Pancreas (tissue), 10 donors: ENCODE measurements at places on chromosomes 4 and X. TPM values are rescaled to one million over a fixed set of nuclear protein-coding genes. Genes with fewer than 3 reads are reported as not detected.

- no peak for DNase-seq
Observed at GRCh38 chr4:5888222-5889001, 4.5 kb downstream of the CRMP1 start.

DNA sequence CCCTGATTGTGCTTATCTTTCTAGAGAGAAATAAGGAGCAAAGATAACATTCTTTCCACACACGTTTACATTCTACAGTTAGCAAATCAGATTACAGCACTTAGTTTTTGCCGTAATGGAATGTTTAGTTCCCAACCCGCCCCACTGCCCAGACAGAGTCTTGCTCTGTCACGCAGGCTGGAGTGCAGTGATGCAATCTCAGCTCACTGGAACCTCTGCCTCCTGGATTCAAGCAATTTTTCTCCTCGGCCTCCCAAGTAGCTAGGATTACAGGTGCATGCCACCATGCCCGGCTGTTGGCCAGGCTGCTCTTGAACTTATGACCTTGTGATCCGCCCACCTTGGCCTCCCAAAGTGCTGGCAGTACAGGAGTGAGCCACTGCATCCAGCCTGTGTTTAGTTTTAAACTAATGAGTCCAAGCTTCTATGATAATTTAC lies 8.4 kb upstream of the PRPS1 start:
- DNase-seq: no peak

DNA sequence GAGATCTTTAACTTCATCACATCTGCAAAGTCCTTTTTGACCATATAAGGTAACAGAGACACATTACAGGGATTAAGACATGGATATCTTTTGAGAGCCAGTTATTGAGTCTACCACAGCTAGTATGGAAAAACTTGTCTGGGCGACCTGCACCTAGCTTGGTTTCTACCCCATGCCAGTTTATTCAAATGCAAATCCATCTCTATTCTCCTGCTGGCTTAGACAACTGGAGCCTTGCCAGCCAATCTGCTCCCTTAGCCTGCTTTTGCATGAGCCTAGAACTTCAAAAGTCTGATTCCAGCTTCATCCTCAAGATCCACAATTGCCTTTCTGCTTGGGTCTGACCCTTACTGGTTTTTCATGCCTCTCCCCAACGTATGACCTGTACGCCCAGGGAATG lies 212.0 kb upstream of the AFF2 start:
- DNase-seq: no peak

DNA sequence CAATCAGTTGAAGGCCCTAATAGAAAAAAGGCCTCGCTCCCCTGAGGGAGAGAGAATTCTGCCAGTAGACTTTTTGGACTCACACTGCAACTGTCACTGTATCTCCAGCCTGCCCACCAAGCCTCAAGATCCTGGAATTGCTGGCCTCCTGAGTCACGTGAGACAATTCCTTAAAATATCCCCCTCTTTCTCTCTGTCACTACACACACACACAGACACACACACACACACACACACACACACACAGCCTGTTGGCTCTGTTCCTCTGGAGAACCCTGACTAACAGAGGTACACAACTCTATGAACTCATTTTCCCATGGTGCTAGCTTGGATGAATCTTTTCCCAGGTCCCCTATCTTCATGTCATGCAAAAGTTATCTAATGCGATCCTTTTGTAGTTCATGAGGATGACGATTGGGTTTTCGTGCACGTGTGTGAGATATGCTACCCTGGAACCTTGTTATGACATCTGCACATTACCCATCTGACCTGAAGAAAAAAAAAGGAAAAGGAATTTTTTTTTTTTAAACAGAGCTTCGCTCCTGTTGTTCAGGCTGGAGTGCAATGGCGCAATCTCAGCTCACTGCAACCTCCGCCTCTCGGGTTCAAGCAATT lies 13.7 kb downstream of the CLRN2 start:
- no peak for DNase-seq

GRCh38 chr4:126691797-126692196 lies 941.0 kb upstream of the INTU start:
- DNase-seq: no peak

- DNase-seq: no peak
Observed at GRCh38 chr4:24923550-24923949, 10.7 kb upstream of the CCDC149 start.

GRCh38 chr4:88705223-88705622 lies 7.6 kb upstream of the NAP1L5 start:
- no peak for DNase-seq

- peak; percentile 38 for DNase-seq
Observed at GRCh38 chrX:67543818-67544217, at the start of gene AR. Gene AR (plus strand): TSS chrX:67544021. CDS start chrX:67545147, 1,126 bp downstream.

DNA sequence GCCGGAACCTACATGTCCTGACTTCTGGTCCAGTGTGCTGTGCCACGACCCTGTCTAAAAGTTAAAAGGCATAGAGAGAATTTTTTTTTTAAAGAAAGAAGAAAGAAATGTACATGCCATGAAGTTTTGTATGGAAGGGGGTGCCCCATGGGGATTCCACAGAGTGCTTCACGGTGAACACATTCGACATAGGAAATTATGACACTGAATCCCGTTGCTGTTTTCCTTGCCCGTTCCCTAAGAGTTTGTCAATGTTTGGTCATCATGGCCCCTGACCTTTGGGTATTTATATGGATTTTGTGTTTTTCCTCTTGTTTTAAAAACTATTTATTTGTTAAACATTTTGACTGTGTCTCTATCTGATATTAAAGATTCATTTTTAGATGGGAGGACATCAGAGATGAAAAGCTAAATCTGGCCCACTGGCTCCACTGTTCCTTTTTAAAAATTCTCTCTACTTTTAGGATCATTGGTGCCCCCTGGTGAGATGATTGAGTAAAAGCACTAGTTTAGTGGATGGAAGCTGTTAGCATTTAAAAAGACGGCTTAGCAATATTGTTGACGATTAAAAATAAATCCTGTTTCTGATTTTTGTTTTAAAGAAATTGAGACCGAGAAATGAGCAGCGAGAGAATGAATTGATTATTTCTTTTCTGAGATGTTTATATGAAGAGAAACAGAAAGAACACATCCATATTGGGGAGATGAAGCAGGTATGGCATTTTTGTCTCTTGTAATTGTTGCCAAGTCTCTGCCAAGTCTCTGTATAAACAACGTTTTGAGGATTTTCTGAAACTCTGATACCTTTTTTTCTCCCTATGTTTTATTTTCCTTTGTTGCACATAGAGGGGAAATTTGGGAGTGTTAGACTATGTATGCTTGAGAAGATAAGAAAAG lies 75.0 kb downstream of the PTTG2 start:
- DNase-seq: no peak

- no peak for DNase-seq
Observed at GRCh38 chr4:8391972-8392371, 48.6 kb downstream of the ACOX3 start.

DNA sequence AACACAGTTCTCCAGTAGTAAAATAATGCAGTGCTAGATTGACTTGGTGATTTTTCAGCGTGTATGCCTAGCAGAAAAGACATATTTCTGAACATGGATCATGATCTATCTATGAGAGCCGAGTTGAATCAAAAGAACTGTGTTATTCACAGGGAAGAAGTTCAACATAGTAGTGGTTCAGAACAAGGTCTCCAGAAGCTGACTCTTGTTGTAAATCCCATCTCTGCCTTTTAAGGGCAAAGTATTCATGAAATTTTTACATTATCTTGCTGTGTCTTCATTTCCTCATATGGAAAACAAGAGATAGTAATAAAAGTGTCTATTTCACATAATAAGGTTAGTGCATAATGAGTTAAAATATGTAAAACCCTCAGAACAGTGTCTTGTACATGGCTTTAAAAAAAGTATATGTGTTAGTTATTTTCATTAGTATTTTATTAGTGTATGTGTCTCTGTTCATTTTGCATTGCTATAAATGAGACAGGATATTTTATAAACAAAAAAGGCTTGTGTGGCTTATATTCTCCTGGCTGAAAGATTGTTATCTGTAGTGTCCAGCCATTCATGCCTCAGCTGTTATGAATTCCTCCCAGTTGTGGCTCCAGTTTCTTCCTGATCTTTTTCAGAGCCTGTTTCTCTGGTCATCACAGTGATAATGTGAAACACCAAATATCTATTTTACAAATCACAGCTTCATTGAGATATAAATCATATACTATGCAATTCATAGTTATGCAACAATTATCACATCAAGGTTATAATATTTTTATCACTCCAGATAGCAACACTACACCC lies 1351.2 kb downstream of the STIM2 start:
- no peak for DNase-seq

- no peak for DNase-seq
Observed at GRCh38 chrX:23981711-23982110, 45.3 kb downstream of the KLHL15 start.

DNA sequence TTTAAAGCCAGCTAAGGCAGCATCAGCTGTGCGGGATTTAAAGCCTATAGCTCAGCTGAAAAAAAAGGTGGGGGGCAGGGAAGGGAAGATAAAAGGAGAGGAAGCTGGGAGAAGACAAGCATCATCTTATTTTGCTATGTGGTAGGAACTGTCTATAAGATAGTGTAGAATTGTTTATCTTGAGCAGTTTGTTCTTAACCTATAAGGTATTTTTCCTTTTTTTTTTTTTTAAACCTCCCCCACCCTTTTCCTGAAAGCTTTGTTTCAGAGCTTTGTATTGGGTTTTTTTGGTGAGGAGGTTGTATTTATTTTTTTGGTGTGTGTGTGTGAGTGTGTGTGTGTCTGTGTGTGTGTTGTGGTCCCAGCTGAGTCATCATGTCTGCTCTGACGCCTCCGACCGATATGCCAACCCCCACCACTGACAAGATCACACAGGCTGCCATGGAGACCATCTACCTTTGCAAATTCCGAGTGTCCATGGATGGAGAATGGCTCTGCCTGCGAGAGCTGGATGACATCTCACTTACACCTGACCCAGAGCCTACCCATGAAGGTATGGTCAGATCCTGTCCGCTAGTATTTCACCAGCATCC lies 531 bp downstream of the RUFY3 start:
- no peak for DNase-seq

DNA sequence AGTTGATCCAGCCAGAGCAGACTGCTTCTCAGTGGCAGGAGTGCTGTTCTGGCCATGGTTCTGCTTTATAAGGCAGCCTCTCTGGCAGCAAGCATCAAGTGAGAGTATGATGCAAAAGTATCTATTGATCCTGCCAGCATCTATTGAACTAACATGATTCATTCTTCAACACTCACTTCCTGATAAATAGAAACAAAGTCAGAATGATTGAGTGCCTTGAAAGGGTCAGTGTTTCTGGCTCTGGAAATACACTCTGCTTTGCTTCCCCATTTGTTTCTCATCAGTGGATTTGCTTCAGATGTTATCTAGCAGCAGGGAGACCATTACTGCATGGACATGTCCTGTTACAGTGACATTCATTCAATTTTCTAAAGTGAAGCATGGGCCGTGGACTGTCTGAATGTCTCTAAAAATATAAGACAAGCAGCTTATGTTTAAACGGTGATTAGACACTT lies 66.2 kb upstream of the FRAS1 start:
- DNase-seq: no peak

DNA sequence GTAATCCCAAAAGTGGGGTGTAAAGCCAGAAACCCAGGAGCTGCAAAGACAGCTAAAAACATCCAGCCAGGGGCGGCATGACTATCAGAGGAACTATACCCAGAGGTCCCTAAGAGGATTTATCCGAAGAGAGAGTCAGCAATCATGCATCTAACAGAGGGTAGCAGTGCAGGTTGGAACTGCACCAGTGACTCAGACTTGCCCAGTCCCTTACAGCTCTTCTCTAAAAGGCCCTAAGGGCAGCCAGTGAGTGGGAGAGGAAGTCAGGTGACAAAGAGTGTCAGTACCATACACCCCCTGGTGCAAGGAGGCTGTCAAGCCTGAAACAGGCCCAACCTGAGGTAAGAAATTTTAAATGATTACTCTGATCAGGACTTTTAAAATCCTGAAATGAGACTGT lies 88.1 kb downstream of the CAMK2D start:
- DNase-seq: no peak

- no peak for DNase-seq
Observed at GRCh38 chr4:162891788-162892707, 274.6 kb downstream of the NAF1 start.

DNA sequence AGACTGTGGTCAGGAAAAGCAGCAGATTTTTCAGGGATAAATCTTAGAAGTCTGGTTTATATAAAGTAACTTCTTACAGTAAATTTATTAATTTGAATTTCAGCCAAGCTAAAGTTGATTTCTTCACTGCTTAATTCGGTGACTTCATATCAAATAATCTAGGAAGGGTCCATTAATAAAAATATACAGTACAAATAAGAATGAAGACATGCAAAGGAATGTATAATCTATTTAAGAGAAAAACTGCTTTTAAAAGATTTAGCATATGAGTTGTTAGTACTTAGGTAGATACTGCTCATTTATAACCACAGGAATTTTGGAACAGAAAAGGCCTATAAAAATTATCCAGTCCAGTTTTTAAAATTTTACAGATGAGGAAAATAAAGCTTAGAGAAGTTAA lies 177.1 kb downstream of the DLG3 start:
- no peak for DNase-seq

DNA sequence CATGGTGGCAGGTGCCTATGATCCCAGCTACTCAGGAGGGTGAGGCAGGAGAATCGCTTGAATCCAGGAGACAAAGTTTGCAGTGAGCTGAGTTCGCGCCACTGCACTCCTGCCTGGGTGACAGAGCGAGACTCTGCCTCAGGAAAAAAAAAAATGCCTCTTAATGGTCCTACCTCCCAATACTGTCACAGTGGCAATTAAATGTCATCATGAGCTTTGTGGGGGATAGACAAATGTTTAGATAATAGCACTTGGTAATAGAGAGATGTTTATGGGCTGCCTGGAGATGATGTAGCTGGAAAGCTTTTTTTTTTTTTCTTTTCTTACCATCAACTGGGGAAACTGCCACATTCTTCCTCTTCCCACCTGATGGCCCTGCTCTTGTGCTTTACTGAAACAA lies 33.0 kb downstream of the GRK4 start:
- no peak for DNase-seq

DNA sequence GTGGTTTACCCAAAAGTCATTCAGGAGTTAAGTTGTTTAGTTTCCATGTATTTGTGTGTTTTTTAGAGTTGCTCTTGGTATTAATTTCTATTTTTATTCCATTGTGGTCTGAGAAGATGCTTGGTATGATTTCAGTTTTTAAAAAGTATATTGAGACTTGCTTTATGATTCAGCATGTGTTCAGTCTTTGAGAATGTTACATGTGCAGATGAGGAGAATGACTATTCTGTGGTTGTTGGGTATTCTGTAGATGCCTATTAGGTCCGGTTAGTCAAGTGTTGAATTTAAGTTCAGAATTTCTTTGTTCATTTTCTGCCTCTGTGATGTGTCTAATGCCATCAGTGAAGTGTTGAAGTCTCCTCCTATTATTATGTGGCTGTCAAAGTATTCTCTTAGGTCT lies 249.4 kb downstream of the ARHGAP10 start:
- no peak for DNase-seq

Gene CT45A10
- total RNA-seq: not detected

Gene CLGN
- total RNA-seq: 1.6 TPM

Gene PDGFRA
- total RNA-seq: 14.0 TPM

Gene DRD5
- not detected for total RNA-seq

Gene FANCB
- 0.14 TPM for total RNA-seq
